ENCODE measurements at places on chromosomes 6 and 20. TPM values are rescaled to one million over a fixed set of nuclear protein-coding genes. Genes with fewer than 3 reads are reported as not detected.

CST7 gene
- not detected for total RNA-seq

IFT52 gene
- total RNA-seq = 31.2 TPM

SLPI gene
- 129 TPM for total RNA-seq

HSPA1B gene
- 20.2 TPM for total RNA-seq

GLP1R gene
- under 0.01 TPM for total RNA-seq

RTN4IP1 gene
- 4.3 TPM for total RNA-seq

SEL1L2 gene
- not detected for total RNA-seq

HELZ2 gene
- total RNA-seq = 18.1 TPM

GATA5 gene
- total RNA-seq = not detected

ABCC10 gene
- total RNA-seq = 32.0 TPM

RBPJL gene
- total RNA-seq = not detected

ZSWIM3 gene
- 5.8 TPM for total RNA-seq

DEFB132 gene
- not detected for total RNA-seq

COL21A1 gene
- not detected for total RNA-seq

DEF6 gene
- total RNA-seq = 40.2 TPM

HAO1 gene
- not detected for total RNA-seq

BNIP5 gene
- total RNA-seq = not detected

FOXA2 gene
- total RNA-seq = 6.7 TPM

CCN6 gene
- total RNA-seq = 8.2 TPM

KIF13A gene
- 71.2 TPM for total RNA-seq

MED20 gene
- total RNA-seq = 23.7 TPM

GCNT2 gene
- not detected for total RNA-seq

BFSP1 gene
- total RNA-seq = 1.3 TPM

OGFR gene
- total RNA-seq = 20.0 TPM

LY6G6C gene
- total RNA-seq = not detected

DCDC2 gene
- 0.05 TPM for total RNA-seq

OOEP gene
- total RNA-seq = not detected

KHDC1 gene
- 0.71 TPM for total RNA-seq

AFDN gene
- 129 TPM for total RNA-seq

RPS21 gene
- 894 TPM for total RNA-seq

TINAG gene
- not detected for total RNA-seq

CST2 gene
- not detected for total RNA-seq

RIPOR2 gene
- 0.11 TPM for total RNA-seq

GSTA3 gene
- total RNA-seq = not detected

C2 gene
- total RNA-seq = 0.45 TPM

SNAP25 gene
- not detected for total RNA-seq

PI16 gene
- total RNA-seq = not detected

RBBP8NL gene
- total RNA-seq = 0.14 TPM

SIRPB1 gene
- 3.8 TPM for total RNA-seq

CST9L gene
- not detected for total RNA-seq

LY6G6D gene
- total RNA-seq = not detected

EEF1A2 gene
- 0.33 TPM for total RNA-seq

All from mammary epithelial cell (primary cell).